ENCODE measurements at places on chromosomes 16 and 17.
A peak's percentile ranks its signal among the peaks of the same experiment; 100 is the strongest.

DNA sequence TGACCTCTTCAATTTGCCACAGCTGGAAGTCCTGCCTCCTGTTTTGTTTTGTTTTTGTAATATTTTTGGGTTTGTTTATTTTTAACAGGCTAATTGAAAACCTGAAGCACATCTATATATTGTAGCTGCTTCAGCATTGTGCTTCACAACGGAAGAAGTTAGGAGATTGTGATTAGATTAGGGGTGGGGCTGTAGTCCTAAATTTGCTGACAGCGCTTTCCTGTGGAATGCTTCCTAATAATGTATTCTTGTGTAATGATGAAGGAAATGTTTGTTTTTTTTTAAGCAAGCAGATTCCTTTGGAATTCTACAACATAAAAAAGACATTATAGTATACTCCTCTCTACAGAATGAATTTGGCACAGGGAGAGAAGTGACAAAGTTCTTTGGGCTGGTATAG lies 70.1 kb downstream of the NLK start:
- DNase-seq: peak; percentile 11

- peak; percentile 19 for DNase-seq
These were observed 2.5 kb upstream of the GSE1 start for GRCh38 chr16:85610446-85611193.

- no peak for DNase-seq
These were observed 1.0 kb downstream of the FZD2 start for GRCh38 chr17:44558334-44558709.

GRCh38 chr16:73916829-73917594 lies 379.6 kb upstream of the PSMD7 start:
- DNase-seq: no peak

DNA sequence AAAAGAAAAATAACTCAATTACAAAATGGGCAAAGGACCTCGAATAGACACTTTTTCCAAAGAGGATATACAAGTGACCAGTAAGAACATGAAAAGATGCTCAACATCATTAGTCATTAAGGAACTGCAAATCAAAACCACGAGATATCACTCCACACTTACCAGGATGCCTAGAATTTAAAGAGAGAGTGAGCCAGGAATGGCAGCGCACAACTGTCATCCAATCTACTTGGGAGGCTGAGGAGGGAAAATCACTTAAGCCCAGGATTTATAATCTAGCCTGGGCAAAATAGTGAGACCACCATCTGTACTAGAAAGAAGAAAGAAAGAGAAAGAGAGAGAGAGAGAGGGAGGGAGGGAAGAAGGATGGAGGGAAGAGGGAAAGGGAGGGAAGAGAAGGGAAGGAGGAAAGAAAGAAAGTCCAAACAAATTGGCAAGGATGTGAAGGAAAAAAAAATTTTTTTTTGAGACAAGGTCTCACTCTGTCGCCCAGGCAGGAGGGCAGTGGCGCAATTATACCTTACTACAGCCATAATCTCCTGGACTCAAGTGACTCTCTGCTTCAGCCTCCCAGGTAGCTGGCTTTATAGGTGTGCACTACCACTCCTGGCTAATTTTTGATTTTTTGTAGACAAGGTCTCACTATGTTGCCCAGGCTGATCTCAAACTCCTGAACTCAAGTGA lies 22.6 kb downstream of the TBX2 start:
- no peak for DNase-seq

DNA sequence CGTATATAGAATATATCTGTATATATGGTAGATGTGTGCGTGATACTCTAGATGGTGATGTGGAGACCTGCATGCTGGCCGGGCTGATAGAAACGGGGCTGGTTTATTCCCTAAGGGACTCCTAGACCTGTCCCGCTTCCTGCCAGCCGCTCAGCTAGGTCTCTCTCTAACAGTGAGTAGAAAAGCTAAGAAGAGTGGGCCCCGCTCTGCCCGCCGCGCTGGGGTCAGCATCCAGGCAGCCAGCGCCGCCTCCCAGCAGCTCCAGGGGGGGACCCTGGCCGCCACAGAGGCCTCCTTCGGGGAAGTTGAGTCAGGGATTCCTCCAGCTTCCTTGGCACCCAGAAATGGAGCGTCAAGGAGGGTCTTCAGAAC lies 9.4 kb downstream of the CYGB start:
- DNase-seq: no peak

DNA sequence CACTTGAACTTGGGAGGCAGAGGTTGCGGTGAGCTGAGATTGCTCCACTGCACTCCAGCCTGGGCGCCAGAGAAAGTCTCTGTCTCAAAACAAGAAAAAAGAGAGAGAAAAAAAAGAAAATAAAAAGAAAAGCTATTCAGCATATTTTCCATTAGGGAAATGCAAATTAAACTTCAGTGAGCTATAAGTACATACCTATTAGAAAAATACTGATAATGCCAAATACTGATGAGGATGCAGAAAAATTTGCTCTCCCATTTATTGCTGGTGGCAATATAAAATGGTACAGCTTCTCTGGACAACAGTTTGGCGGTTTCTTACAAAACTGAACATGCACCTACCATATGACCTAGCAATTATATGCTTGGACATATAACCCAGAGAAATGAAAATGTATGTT lies 9.8 kb downstream of the KRT10 start:
- DNase-seq: no peak

DNA sequence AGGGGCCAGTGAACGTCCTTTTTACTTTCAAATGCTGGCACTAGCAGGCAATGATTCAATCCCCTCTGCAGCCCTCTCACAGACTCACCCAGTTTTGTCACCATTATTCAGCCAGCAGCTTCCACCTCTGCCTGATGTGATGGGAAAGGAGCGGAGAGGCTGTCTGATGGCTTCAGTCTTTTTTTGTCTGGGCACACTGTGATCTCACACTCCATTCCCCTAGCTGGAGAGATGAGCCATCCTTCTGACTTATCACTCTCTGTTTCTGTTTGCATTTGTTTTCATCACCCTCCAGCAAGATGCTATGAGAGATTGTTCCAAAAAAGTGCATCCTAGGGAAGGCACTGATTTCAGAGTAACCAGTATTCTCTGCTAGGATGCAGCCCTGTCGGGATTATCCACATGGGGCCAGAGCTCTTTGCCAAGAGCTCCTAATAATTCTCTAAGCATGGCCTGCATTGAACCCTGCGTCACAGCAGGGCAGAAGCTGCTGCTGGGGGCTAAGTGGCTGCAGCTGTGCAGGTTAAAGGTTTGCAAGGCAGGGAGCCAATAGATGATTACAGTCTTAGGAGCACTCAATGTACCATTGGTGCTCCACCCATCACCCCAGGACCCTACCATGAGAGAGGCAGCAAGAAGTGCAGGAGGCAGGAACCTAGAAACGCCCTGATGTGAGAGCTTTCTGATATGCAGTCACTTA lies 236.1 kb upstream of the C16orf82 start:
- DNase-seq: no peak

GRCh38 chr17:50634224-50634914 lies at the start of gene ABCC3:
Gene ABCC3, plus strand, starts transcription at chr17:50634881. Its CDS starts 56 bp downstream, at chr17:50634937.
- DNase-seq: no peak

- DNase-seq: no peak
These were observed 38.8 kb downstream of the ERN1 start for GRCh38 chr17:64091116-64091515.

- DNase-seq: no peak
These were observed 363.6 kb downstream of the SHISA9 start for GRCh38 chr16:13264749-13265552.

DNA sequence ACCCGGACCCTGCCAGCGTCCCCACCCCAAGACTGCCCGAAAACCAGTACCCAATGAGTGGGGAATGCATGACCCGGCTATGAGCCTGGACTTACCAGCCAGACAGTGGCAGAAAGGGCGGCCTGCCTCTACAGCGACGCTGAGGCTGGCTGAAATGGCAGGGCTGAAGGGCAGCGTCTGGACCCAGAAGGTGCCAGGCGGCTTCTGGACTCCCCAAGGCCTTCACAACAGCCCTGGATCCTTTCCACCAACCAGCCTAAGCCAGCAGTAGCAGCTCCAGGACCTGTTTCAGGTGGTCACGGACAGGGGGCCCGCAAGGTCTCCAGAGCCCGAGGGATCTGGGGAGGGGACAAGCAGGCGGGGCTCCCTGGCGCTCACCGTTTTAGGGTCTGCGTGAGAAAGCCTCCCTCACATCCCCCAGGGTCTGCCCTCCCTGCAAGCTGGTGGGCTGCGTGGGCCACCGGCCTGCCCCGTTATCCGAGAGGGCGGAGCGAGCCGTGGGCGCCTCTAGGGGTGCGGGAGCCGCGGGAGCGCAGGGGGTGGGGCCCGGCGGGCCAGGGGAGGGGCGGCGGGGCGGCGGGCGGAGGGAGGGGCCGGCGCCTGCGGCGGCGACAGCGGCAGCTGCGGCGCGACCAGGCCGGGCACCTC lies at the start of gene RIPOR1:
TSS of gene RIPOR1 (plus strand) at position 608 of the 648 bp plus-strand sequence. CDS start 9,618 bp downstream, outside the sequence.
- DNase-seq: no peak

- DNase-seq: no peak
These were observed 77.6 kb upstream of the HLF start for GRCh38 chr17:55186937-55187770.

Data from BJ (cell line).